Posterior vena cava (tissue), 2 donors: ENCODE measurements at places on chromosomes 5 and 9. TPM values are rescaled to one million over a fixed set of nuclear protein-coding genes. Genes with fewer than 3 reads are reported as not detected.

The LCN12 gene
- 0.88 TPM for total RNA-seq

The TAF11L2 gene
- not detected for total RNA-seq

The PCDHB5 gene
- total RNA-seq: 2.8 TPM

The AFF4 gene
- 78.2 TPM for total RNA-seq

DNA sequence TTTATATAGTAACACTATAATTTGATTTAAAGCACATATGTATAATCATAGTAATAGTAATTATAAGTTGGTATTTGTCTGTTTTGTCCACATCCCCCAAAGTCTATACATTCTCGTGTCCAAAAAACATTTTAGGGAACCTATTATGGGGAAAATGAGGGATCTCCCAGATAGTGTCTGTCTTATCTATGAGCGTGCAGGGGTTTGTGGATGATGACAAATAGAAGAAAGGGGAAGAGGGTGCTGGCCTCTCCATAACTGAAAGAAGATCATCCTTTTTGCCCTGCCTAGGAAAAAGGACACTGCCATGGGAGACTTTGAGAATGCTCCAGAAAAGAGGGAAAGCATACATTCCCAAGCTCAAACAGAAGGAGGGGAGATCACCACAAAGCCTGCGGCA, 45.3 kb downstream of the C5orf22 start:
- no peak for DNase-seq

DNA sequence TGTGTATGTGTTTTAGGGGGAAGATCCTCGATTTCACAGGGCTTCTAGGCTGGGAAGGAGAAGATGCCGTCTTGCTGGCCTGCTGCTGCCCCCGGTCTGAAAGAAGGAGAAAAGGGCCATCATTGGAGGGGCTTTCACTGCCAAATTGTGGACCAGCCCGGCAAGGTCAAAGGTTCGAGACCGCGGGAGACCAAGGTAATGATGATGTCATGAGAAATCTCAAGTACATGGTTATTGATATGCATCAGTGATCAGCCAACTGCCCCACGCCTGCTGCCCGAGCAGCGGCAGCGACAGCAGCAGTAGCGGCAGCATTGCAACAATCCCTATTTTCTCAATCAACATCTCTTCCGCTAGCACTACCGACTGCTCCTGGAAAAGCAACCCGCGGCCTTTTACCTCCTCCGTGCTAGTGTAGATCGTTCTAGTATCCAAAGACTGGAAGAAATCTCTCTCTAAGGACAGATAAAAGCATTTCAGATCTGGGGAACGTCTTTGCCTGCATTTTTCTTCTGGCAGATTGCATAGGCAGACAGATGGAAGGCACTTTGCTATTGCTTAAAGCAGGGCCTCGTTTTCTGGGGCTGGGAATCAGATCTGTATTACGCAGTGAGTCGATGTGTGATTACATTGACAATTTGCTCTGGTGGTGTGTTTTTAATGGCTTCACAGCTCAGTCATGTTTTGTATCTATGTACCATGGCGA, 215.3 kb downstream of the MEF2C start:
- no peak for DNase-seq

GRCh38 chr9:95202076-95202681, 115.3 kb downstream of the FANCC start:
- DNase-seq: no peak

- no peak for DNase-seq
Observed at GRCh38 chr5:117691081-117691870, 1116.7 kb upstream of the SEMA6A start.

- DNase-seq: no peak
Observed at GRCh38 chr9:3962496-3962895, 337.4 kb downstream of the GLIS3 start.

- no peak for DNase-seq
Observed at GRCh38 chr5:112848116-112848811, 12.8 kb upstream of the SRP19 start.

DNA sequence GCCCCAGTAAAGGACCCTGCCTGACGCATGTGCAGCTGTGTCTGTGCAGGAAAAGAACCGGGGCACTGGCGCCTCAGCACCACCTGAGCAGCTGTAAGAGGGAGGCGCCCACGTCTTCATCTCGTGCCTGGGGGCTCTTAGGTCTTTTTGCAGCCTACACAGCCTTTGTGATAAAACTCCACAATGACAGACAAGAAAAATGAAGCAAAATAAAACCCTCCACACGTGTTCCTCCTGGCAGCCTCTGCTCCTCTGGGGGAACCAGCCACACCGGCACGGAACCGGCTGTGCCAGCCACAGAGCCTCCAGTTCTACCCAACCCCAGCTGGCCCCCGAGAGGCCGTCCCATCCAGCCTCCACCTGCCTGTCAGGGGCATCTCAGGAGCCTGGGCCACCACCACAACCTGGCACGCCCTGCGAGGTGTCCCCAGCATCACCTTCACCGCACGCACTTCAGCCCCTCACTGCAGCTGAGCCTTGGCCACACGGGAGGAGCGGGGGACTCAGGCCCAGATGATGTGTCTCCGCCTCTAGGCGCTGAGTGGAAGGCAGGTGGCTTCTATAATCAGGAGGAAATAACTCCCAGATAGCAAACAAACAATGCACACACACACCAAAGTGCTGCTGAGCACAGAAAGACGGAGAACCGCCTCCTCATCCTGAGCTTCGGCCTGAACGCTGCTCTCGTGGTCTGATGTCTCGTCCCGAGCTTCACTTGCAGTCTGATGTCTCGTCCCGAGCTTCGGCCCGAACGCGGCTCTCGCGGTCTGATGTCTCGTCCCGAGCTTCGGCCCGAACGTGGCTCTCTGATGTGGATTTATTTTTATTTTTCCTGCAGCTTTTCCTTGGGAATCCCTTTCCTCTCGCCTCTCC, 28.6 kb upstream of the NSMF start:
- peak; percentile 73 for DNase-seq
